Stimulated activated CD4-positive, alpha-beta T cell treated with anti-CD3 and anti-CD28 coated beads, TNF-alpha, amount 100 ng/mL, for 4 hours (primary cell): ENCODE measurements at places on chromosomes 12 and 14.

DNA sequence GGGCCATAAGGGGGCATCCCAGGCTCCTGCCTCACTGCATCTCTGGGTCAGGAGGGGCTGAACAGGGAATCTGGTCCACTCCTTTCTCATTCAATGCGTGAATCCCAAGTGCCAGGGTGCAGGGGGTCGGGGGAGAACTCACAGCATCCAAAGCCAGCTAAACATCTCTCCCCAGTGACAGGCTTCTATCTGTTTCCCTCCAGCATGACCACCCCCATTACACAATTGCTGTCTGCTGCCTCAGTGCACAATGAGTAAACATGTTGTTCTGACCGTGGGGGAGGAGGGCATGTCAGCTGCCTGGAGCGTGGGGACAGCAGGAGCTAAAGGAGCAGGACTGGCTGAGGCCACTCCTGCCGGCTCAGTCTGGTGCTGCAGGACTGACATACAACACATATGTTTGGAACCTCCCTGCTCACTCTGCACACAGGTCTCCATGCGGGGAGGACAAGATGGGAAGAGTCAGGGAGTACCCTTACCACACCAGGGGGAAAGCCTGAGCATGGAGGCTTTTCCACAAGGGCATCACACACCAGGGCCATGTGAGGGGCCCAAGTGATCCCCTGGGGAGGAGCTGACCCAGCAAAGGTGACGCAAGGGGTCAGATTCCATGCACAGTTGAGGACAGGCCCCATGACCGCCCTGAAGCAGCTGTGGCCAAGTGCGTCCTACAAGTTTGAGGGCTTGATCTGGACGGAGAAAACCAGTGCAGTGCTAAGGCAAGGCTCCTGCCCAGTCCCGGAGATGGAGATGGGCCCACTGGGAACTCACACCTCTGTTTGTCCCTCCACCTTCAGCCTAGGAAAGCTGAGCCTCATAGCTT, 1.4 kb downstream of the TNS2 start:
- DNase-seq, result no peak

- DNase-seq, result no peak
Observed at GRCh38 chr14:86539361-86540070, 1009.6 kb downstream of the FLRT2 start.

DNA sequence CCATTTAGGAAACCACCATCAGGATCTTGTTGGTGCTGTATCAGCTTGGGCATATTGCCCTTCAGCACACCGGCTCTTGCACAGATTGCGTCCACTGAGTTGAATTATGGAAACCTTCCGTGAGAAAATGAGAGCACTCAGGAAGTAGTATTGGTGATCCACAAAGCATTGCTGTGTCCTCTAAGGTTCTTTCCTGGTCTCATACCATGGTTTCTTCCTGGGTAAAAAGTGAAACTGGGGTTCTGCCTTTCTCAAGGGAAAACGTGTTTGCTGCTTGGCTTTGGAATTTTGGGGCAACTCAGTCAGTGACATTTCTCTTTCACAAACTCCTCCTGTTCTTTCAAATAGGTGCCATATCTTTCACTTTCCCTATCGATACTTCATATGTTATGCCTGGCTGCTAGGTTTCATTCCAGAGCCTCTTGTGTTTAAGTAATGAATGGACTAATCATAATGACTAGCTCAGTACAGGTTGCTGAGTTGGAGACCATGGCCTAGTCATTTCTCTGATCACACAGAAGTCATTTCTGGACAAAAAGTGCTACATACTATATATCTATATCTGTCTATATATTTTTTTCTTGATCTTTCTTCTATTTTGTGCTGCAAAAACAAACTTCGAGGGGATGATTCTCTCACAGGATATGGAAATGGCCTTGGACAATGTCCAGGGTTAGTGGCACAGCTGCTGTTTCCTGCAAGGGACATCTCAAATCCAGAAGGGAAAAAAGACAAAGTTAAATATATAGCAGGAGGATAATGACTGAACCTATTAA, 423.4 kb downstream of the ZFP36L1 start:
- no peak for DNase-seq

DNA sequence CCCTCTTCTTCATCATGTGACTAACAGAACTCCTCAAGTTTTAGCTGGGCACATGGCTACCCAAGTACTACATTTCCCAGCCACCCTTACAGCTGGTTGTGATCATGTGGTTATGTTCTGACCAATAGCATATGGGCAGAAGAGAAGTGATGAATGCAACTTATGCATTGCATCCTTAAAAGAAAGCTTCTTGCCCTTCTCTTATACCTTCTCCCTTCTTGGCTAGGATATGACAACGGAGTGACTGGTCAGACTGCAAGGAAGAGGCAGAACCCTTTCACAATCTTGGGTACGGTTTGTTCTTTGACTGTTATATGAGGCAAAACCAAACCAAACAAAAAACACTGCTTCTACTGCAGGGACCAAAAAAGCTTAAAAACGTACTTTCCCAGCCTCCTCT, 66.5 kb upstream of the MAX start:
- no peak for DNase-seq

- DNase-seq, result no peak
Observed at GRCh38 chr14:21987937-21988336, 314.3 kb upstream of the OR4E1 start.

- no peak for DNase-seq
Observed at GRCh38 chr12:10033783-10034545, 3.5 kb downstream of the CLEC9A start.

- no peak for DNase-seq
Observed at GRCh38 chr14:75329369-75329768, 50.7 kb downstream of the FOS start.

DNA sequence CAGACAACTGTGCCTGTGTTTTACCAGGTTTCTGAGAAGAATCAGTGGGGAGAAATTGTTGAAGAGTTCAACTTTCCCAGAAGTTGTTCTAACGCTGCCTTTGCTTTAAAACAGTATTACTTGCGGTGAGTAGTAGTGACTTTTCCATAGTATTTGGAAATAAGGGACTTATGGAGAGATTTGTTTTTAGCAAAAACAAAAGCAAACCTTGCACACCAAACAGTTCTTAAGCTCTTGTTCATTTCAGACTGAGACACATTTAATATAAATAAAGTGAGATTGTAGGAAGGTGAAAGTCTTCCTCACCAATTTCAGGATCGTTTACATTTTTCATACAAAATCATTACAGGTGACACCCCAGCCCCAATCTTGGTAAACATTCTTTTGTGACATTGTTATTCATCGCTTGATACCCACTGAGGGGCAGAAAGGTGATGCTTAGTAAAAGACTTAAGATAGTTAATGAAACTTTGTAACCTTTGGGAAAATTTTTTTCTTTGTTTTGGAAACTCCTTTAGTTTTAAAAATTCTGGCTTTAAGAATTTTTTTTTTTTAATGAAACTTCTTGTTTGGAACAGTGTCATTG, 1.8 kb downstream of the ARID2 start:
- DNase-seq, result no peak

GRCh38 chr12:88200029-88200428, 57.9 kb downstream of the TMTC3 start:
- DNase-seq, result no peak

DNA sequence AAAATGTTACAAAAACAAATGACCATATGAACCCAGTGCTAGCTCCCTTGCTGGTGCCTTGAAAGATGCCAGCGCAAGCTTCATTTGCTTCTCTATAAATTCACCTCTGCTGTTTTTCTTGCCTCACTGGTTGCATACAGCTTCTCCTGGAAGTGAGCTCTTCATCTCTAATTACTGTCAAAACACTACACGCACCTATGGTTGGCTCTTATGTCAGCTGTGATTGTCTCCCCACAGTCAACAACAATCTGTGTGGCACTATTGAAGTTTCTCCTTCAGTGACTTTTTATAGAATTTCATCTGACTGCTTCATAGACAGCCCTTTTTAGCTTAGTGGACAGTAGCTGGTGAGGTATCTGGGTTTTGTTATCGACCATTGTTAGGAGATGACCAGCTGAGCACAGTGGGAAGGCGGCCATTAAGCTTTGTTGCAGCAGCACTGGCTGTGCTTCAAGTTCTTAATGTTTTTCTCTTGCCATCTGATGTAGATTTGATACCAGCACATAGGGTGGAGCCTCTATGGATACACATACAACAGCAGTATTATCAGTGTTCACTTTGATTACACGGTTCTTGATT, 131.8 kb downstream of the KITLG start:
- no peak for DNase-seq

GRCh38 chr12:55932551-55932910, 1.6 kb downstream of the DGKA start:
- no peak for DNase-seq

- no peak for DNase-seq
Observed at GRCh38 chr14:34538871-34539406, 562 bp downstream of the EAPP start.

DNA sequence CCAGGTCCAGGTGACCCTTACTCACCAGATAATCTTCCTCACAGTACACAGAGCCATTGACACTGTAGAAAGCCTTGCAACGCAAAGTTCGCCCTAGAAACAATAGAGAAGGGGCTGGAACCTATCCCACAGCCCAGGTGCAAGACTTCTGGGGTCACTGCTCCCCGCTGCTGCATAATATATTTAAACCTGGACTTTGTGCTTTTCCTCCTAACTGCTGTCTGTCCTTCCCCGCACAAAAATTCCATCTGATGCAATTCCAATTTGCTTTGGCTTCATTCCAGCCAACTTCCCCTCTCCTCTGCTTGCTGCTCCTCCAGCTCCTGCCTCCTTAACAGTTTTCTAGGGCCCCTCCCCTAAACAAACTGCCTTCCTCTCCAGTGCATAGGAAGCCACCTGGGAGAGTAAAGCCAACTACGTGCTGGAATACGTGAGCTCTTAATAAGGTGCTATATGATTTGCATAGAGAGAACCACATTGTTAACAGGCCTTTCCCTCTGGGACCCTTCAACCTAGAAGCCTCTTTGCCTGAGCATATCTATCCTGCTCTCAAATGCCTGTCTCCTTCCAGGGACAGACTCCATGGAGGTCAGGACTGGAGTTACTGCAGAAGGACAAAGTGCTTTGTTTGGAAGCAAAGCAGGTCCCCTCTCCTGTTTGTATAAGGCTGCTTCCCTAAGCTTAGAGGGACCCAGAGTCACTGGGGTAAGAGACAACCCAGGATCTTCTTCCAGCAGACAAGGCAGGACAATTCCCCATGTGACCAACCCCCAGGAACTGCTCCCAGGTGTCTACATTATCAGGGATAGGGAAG, 5.5 kb downstream of the AJUBA start:
- no peak for DNase-seq

- DNase-seq, result no peak
Observed at GRCh38 chr14:72782817-72783216, 111.1 kb downstream of the DPF3 start.

DNA sequence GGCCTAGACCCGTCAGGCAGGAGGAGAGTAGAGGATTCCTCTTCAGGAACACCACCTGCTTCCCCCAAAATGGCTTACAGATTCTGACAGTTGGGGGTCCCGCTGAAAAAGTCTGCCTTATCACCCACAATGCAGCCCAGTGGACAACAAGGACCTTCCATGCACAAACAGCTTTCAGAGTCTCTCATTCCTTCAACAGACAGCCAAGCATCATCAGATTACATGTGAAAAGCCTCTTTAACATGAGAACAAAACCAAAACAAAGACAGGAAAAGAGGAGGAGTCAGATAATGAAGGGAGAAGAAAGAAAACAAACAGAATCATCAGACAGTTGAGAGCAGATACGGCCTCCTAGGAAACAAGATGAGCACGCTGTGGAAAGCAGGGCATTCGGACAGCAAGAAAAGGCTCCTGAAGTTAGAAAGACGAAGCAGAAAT, 18.3 kb downstream of the KCTD10 start:
- no peak for DNase-seq

DNA sequence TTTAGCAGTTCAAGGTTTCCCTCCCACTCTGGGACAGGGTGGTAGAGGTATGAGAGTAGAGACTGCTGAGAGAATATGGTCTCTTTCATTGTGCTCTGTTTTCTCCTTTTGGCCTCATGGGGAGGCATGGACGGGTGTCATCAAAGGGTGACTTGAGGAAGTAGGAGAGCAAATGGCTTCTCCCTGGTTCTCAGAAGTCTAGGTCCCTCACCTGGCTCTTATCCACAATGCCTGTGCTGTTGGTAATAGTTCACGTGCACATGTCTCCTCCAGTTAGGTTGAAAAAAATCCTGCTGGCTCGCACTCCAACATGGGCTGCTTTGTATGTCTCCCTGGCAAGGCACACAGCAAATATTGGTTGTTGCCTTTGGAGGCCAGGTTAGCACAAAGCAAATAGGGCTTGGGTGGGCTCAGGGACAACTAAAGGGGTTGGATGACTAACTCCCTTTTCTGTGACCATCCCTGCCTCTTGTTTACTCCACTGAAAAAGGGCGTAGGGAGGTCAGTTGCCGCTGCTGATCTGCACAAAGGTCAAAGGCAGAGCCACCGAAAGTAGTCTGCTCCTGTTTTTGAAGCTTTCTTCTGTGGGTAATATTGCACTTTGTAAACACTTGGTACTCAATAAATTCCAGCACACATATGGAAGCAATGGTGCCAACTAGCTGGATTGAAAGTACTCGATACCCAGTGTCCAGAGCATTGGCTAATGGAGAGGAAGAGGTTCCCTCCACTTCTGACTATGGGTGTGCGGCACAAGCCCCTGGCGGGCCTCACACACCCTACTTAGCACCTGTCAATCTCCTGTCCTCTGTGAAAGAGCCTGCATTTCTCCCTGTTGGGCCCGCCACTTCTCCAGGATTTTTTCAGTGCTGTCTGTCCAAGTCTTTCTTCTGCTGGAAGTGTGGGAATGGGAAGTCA, 121.8 kb downstream of the SLC38A6 start:
- DNase-seq, result no peak

- DNase-seq, result no peak
Observed at GRCh38 chr12:114698566-114699163, 14.7 kb upstream of the TBX3 start.

- DNase-seq, result no peak
Observed at GRCh38 chr12:93402333-93403311, 24.9 kb downstream of the NUDT4 start.

- DNase-seq, result no peak
Observed at GRCh38 chr12:66899588-66899987, 220.7 kb upstream of the GRIP1 start.

GRCh38 chr14:67343601-67344230, 15.9 kb downstream of the ATP6V1D start:
- DNase-seq, result no peak

GRCh38 chr12:57735952-57736740, 2.4 kb downstream of the AGAP2 start:
- DNase-seq, result no peak

- DNase-seq, result no peak
Observed at GRCh38 chr12:123076604-123077297, 74.1 kb downstream of the PITPNM2 start.
